ENCODE measurements at places on chromosomes 7 and 10.

GRCh38 chr10:130487566-130487965, 351.4 kb downstream of the GLRX3 start:
- DNase-seq = no peak

GRCh38 chr7:4241791-4242190, 440.3 kb upstream of the FOXK1 start:
- DNase-seq = no peak

GRCh38 chr10:77602231-77602912, 35.2 kb downstream of the KCNMA1 start:
- DNase-seq = no peak

- no peak for DNase-seq
Observed at GRCh38 chr10:120022357-120022756, 129.8 kb downstream of the SEC23IP start.

DNA sequence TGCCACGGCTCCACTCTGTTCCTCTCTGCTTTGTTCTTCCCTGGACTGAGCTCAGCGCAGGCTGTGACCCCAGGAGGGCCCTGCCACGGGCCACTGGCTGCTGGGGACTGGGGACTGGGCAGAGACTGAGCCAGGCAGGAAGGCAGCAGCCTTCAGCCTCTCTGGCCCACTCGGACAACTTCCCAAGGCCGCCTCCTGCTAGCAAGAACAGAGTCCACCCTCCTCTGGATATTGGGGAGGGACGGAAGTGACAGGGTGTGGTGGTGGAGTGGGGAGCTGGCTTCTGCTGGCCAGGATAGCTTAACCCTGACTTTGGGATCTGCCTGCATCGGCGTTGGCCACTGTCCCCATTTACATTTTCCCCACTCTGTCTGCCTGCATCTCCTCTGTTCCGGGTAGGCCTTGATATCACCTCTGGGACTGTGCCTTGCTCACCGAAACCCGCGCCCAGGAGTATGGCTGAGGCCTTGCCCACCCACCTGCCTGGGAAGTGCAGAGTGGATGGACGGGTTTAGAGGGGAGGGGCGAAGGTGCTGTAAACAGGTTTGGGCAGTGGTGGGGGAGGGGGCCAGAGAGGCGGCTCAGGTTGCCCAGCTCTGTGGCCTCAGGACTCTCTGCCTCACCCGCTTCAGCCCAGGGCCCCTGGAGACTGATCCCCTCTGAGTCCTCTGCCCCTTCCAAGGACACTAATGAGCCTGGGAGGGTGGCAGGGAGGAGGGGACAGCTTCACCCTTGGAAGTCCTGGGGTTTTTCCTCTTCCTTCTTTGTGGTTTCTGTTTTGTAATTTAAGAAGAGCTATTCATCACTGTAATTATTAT, 1.2 kb downstream of the CLDN4 start:
- DNase-seq = peak; percentile 90

DNA sequence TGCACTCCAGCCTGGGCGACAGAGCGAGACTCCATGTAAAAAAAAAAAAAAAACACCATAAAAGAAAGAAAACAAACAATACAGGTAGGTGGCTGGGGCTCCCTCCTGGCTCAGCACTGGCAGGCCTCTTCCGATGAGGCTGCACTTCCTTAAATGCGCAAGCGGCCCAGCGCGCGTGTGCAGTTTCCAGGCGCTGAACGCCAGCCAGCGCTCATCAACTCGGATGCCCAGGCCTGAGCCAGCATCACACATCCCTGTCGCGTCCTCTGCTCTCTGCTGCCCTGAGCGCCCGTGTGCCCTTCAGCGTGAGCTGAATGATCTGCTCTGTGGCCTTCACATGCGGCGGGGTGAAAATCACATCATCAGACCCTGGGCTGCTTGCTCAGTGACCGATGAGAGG, 31.8 kb downstream of the NUDT1 start:
- no peak for DNase-seq

- no peak for DNase-seq
Observed at GRCh38 chr7:150955519-150956394, 22.4 kb downstream of the KCNH2 start.

DNA sequence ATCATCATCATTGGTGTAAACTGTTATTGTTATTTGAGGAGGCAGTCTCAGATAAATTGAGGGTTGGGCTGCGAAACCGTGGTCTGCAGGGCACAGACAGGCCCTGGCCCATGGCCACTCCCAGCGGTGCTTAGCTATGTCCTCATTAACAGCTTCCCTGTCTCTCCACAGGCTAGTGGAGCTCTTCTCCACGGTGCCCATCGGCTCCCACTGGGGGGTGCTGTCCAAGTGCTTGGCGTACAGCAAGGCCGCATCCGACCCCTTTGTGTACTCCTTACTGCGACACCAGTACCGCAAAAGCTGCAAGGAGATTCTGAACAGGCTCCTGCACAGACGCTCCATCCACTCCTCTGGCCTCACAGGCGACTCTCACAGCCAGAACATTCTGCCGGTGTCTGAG, 21.6 kb downstream of the GPR26 start:
- no peak for DNase-seq

DNA sequence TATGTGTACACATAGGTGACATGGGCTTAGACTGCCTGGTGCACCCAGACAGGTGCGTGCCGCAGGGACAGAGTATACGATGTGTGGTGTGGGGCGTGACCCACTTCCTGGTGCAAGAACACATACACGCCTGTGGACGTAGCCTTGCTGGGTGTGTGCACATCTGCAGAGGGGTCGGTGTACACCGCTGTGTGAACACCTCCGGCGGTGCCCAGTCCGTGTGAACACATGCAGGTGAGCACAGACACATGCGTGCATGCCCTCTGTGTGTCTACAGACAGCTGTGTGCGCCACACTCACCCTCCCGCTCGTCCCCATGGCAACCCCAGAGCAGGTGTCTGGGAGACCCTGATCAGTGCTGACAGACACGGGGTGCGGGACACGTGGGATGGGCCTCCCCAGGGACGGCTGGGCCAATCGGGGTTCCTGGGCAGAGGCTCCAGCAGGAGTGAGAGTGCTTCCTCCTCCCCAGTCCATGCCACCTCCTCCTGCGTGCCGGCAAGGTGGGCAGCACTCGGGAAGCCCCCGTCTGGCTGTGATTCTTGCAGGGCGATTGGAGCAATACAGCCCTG, 23.4 kb downstream of the ELFN1 start:
- peak; percentile 26 for DNase-seq

DNA sequence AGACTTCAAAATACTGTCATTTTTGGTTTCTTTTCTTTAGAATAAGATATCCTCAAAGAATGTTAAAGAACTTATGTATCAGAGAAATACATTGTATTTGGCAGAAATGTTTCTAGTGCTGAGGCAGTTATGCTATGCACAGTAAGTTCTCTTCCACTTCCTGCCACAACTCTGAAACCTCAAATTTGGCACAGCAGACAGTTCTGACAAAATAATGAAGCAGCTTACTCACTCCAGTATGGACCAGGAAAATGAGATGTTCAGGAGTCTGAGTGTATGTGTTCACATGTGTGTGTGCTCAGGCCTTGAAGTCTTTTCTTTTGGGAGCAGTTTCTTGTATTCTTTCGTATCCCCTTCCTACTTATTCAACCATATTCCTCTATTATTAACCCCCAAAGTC, 197.0 kb upstream of the AGK start:
- DNase-seq = no peak

DNA sequence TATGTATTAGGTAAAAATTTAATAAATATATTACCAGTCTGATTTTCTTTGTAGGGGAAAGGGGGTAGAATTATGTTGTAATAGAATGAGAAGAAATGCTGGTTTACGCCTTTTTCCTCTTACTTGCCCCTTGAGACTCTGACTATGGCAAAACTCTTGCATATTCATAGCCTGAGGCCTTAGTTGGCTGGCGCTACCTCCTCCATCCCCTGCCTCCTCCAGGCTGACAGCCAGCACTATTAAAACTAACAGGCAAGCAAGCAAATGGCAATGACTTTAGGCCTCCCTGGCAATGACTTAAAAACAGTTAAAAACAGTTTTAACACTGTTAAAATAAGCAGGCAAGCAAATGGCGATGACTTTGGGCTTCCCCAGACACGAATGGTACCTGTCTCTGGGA, 14.4 kb downstream of the PKD2L1 start:
- DNase-seq = no peak

- DNase-seq = no peak
Observed at GRCh38 chr10:98589691-98590090, 143.0 kb upstream of the HPS1 start.

DNA sequence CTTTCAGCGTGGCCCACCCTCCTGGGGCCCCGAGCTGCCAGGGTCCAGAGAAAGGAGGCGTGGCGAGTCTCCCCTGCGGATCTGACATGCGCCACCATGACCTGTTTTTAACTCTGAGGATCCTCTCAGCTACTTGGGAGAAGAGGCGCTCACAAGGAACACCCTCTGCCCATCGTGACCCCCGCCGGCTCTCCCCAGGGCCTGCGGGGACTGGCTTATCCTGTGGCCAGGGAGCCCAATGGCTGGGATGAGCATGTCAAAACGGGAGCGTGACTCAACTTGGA, 93.7 kb downstream of the EBF3 start:
- no peak for DNase-seq

DNA sequence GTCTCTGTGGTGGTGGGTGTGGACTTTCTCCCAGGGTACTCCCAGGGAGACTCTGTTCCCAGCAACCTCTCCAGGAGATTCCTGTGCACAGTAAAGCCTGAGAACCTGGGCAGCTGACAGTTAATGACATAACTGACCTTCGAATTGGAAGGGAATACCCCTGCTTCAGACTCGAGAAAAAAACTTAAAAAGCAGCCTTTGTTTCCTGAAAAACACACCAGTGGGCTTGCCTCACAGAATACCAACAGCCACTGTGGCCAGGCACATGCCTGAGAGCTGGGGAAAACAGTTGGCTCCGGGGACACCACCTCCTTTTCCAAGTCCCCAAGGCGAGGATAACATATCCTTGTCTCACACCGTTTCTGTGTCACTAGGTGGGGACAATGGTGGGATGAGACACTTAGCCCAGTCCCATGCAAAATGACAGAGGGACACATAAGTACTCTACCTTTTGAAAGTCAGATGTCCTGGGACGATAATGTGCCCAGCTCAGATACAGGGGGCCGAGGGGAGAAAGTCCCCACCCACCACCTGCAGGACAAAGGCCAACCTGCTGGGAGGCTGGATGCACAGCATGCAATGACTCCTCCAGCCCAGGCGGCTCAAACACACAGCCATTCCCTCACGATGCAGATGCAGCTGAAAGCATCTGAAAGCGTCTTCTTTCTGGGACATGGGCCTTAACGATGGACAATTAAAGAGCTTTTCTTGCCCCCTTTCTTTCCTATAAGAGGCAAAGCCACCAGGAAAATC, 65.6 kb downstream of the HIPK2 start:
- no peak for DNase-seq

DNA sequence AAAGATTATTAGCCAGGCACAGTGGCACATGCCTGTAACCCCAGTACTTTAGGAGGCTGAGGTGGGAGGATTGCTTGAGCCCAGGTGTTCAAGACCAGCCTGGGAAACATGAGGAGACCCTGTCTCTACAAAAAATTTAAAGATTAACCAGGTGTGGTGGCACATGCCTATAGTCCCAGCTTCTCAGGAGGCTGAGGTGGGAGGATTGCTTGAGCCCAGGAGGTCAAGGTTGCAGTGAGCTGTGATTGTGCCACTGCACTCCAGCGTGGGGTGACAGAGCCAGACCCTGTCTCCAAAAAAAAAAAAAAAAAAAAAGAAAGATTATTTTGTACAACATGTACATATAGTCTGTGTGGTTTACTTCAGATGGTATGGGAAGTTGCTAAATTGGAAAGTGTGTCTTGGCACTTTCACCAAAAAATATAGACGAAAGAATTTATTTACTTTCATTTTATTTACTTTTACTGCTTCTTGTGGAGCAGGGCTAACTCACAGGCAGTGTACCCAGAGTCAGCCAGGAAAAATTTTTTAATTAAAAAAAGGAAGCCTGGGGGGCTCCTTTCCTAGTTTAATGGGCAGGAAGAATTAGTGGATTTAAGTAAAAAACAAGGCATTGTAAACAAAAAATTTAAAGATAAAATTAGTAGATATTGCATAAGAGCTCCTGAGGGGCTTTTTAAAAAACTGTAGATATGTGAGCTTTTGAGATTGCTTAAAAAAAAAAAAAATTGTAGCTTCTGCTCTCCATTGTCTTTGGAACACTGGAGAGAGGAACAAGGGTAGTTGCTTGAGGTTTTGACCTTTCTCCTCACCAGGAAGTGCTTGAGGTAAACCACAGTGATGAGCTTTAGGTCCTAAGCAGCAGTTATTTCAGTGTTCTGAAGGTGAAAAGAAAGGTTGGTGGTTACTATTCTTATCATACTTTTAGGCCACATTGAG, 44.6 kb upstream of the VDAC2 start:
- no peak for DNase-seq

GRCh38 chr7:28607855-28608193, 195.5 kb downstream of the CREB5 start:
- no peak for DNase-seq

Measured in NCI-H1105 treated with DMSO at 0.1 percent for 48 hours (cell line).